Choroid plexus epithelial cell (primary cell): ENCODE measurements at places on chromosomes 7 and 10.
A peak's percentile ranks its signal among the peaks of the same experiment; 100 is the strongest.

GRCh38 chr7:52917982-52918578 lies 117.4 kb upstream of the POM121L12 start:
- DNase-seq = no peak

DNA sequence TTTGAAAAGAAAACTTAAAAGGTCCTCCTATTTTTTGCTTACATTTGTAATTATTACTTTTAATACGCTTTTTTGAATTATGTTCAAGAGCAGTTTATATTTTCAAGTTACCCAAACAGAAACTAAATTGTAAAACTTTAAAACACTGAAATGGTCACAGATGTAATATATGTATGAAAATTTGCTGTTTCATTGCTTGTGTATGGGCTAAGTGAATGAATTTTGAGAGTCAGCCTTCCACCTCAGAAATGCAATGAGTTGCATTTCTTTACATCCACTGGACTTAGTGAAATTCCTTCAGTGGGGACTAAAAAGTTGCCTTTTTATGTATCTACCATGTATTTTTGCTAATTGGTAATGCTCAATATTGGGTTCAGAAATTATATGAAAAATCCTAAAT lies 1.6 kb downstream of the VPS26A start:
- DNase-seq = no peak

DNA sequence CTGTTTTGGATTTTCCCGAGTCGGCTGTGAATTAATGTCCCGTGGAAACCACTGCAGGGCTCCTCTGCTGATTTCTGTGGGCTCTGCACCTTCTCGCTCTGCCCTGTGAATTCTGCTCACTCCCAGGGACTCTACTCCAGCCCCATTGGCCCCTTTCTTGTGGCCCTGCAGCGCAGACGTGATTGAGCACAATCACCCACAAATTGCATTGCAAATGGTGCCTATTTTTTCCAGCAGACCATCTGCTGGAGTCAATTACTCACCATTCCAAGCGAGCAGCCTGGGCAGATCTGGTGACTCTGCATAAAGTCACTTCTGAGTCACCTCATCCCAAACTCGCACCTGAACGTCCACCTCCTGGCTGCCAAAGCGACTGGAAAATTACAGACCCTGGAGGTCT lies 235.8 kb downstream of the PAXIP1 start:
- no peak for DNase-seq

GRCh38 chr10:74078037-74078436 lies 72.6 kb downstream of the AP3M1 start:
- peak; percentile 48 for DNase-seq

DNA sequence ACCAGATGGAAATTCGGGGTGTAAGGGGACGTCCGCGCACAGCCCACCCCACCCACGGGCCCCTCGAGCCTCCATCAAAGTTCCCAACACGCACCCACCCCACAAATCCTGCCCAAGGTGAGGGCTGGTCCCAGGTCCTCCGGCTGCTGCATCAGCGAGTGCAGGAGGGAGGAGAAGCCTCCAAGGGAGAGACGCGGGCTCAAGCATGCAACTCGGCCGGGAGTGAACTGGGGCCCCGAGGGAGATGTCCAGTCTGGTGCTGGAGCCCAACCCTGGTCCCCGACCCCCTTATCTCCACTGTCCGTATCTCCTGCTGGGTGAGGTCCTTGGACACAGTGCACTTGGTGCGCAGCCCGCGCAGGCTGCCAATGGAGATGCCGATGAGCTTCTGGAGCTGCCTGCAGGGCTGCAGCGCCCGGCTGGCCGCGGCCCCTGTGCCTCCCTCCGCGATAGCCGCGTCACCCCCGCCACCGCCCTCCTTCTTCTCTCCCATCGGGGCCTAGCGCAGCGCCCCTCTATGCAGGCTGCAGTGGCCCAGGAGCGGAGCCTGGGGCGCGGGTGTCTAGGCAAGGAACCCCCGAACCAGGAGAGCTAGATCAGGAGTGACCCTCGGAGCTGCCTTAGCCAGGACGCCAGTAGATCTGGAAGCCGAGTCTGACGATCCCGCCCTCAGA lies 489.2 kb downstream of the ZNF33B start:
- DNase-seq = no peak

- DNase-seq = no peak
Measured at GRCh38 chr7:8514781-8515519, 81.5 kb downstream of the NXPH1 start.

DNA sequence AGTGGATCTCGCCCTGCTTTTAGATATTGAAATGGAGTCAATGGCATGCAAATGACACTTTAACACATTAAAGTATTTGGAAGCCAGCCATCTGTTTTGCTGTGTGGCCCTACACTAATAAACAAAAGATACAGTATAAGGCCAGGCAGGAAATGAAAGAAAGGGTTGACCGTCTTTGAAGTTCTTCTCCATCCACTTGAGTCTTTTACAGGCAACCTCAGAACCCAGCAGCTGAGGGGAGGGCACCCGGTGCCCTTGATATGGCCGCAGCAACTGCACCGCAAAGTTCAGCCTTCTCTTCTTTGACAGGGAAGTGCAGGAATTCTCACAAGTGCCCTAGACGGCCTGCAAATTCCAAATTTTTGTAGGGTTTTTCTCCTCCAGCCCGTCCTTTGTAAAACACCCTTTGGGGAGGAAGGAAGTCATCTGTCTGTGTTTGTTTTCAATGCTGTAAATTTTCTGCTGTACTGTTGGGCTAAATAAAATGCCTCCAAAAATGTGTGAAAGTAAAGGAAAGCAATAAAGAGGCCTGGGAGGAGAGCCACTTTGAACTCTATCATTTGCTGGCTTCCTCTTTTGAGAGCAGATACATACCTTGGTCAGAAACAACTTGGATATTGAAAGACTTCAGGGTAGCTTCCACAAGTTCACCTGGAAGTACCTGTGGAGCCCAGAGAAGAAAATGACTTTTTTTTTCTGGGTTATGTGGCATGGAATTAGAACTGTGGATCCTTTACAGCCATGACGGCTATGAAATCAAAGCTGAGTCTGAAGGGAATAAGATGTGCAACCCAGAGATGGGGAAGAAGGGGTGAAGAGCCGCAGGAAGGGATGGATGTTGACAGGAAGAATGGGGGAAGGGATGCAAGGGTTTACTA lies 3.6 kb downstream of the HOXA1 start:
- no peak for DNase-seq

GRCh38 chr7:1053816-1054370 lies 9.5 kb downstream of the GPR146 start:
- no peak for DNase-seq

- DNase-seq = no peak
Measured at GRCh38 chr7:20021831-20022230, 195.4 kb downstream of the MACC1 start.

GRCh38 chr10:79046741-79047583 lies 21.8 kb upstream of the ZMIZ1 start:
- DNase-seq = no peak

- DNase-seq = peak; percentile 40
Measured at GRCh38 chr7:70193514-70193913, 595.2 kb downstream of the AUTS2 start.

DNA sequence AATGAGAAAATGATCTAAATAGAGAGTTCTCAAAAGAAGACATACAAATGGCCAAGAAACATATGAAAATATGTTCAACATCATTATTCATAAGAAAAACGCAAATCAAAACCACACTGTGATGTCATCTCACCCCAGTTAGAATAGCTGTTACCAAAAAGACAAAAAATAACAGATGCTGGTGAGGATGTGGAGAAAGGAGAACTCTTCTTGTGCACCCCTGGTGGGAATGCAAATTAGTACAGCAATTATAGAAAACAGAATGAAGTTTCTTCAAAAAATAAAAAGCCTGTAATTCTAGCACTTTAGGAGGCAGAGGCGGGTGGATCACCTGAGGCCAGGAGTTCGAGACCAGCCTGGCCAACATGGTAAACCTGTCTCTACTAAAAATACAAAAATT lies 199.3 kb downstream of the PARD3 start:
- DNase-seq = no peak

DNA sequence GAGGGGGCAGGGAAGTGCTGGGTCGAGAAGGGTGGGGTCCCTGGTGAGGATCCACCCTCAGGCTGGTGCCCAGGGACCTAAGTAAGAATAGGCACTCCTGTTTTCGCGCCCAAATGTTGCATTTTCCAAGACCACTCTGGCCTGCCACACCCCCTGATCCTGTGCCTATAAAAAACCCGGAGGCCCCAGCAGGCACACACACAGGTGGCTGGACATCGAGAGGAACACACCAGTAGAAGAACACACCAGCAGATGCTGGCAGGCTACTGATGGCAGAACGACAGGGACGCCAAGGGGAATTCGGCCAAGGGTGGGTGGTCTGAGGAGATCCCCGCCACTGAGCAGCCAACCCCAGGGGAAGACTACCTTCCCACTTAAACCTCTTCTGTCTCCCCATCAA lies 633.9 kb upstream of the POT1 start:
- no peak for DNase-seq

DNA sequence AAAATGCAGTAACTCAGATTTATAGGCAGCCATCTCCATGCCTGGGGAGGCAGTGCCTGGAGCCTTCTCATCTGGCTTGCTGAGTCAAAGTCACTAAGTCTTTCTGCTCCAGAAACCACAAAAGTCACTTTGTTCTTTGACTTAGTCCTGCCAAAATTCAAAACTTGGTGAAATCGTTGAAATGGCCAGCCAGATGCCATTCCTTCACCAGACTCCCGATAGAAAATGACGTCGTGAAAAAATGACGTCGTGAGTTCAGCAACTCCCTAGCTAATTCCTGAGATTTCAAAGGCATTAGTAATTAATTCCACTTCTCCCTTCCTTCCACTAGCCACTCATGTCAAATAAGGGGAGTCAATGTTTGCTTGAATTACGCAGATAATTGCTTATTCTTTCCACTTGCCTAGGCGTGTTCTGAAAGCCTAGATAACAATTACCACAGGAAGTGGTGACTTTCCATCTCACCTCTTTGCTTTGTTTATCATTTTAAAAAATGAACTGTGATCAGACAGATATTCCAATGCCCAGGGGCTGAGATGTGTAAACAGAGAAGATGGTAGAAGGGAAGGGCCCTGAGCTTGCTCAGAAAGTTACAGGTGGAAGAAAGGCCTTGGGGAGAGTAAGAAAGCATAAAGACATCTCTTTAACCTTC lies 48.5 kb upstream of the OSBPL3 start:
- DNase-seq = peak; percentile 86

- peak; percentile 96 for DNase-seq
Measured at GRCh38 chr7:4665661-4666060, 16.4 kb upstream of the FOXK1 start.

DNA sequence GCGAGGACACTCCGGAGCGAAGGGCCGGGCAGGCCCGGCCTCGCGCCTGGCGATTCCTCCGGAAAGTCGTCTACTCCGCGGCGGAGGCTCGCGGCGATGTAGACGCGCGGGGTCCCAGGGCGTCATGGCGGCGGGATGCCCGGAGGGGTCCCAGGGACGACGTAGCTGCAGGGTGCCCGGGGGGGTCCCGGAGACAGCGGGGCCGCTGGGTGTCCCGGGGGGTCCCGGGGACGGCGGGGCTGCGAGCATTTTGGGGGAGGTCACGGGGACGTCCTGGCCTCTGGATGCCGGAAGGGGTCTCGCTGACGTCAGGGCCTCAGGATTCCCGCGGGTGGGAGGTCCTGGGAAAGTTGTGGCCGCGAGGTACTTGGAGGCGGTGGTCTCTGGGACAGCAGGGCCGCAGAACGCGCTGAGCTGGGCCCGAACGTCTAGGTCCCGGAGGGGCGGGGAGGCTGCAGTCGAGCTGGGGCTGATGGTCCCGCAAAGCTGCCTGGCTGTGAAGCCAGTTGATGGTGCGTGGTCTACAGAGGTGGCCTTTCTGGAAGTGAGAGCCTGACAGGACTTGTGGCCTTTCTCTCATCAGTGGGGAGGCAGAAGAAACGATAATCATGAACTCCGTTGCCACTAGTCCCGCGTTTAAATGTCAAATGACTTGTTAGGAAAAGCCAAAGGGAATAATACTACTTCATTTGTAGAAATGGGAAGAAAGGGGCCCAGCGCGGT lies 637 bp downstream of the HSPA14 start:
- DNase-seq = peak; percentile 29

GRCh38 chr10:6711408-6711841 lies 131.3 kb upstream of the PRKCQ start:
- no peak for DNase-seq

DNA sequence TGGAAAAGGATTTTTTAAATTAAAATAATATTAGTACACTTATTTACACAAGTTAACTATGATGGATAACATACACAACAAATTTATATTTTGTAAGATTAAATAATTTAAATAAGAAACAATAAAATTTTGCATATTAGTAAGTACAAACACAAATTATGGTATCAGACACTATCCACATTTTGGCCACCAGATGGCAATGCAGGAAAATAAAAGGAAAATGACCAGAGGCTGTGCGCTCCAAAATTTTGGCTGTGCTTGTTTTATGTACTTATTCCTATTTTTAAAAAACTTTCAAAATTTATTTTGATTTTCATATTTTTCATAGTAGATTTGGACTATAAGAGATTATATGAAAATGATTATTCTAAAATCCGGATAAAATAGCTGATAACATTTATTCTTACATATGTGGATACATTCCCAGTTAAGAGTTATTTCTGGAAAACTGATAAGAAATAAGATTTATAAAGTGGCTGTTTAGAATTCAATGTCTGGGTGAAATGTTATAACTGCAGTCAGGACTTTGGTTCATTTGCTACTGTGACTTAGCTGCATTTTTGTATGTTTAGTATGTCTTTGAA lies 274.7 kb upstream of the HGF start:
- peak; percentile 73 for DNase-seq

- DNase-seq = peak; percentile 87
Measured at GRCh38 chr10:95474228-95475002, 86.8 kb downstream of the SORBS1 start.

DNA sequence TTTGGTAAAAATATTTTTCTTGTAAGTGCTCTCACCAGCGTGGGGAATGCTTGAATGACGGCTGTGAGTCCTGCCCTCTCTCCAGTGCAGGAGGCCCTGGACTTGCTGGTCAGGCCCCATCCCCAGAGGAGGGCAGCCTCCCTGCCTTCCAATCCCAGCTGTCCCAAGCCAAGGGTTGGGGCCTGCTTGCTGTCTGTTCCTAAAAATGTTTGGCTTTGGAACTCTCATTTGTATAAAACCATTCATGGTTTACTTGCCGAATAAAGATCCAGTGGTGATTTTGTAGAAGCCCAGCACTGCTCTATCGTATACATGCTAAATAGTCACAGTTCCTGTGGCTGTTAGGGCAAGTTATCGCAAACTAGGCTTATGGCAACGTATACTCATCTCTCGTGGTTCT lies 121.7 kb downstream of the GLRX3 start:
- no peak for DNase-seq

- DNase-seq = no peak
Measured at GRCh38 chr7:148187471-148187870, 403.1 kb upstream of the C7orf33 start.

DNA sequence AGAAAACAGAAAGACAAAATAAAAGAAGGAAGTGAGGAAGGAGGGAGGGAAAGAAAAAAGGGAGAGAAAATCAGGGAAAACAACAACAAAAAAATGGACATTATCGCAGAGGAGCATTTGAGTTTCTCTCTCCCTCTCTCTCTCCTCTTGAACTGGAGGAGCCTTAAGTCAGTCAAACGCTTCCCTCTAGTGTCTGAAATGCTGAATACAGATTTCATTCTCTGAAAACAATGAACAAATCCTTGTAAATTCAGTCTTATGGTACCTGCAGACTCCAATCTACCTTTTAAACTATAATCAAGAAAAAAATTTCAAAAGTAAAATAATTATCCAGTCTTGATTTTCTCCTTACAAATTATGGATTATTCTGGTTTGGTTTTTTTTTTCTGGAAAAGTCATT lies 89.2 kb upstream of the PFKP start:
- DNase-seq = peak; percentile 84

GRCh38 chr10:10315989-10316388 lies 701.7 kb upstream of the CELF2 start:
- no peak for DNase-seq

- DNase-seq = no peak
Measured at GRCh38 chr7:541661-542060, 22.0 kb upstream of the PDGFA start.

- DNase-seq = no peak
Measured at GRCh38 chr7:3806516-3806915, 505.5 kb downstream of the SDK1 start.
